ENCODE measurements at places on chromosomes 12 and 14. TPM values are rescaled to one million over a fixed set of nuclear protein-coding genes. Genes with fewer than 3 reads are reported as not detected.

- no peaks in the 10 kb centered on the region for H3K27me3 ChIP-seq
- no peak overlapping the region for H3K4me3 ChIP-seq
- DNase-seq = no peak
- H3K4me1 ChIP-seq = no peaks in the 10 kb centered on the region
- no peaks in the 10 kb centered on the region for H3K36me3 ChIP-seq
- no peak overlapping the region for H3K27ac ChIP-seq
Measured at GRCh38 chr12:71243370-71243769, 85.6 kb upstream of the TSPAN8 start.

The TESPA1 gene
- total RNA-seq = not detected

The PTCSC3 gene
- not detected for total RNA-seq

The MIP gene
- 0.42 TPM for total RNA-seq

- H3K4me1 ChIP-seq = no peaks in the 10 kb centered on the region
- H3K36me3 ChIP-seq = no peaks in the 10 kb centered on the region
- no peak overlapping the region for H3K4me3 ChIP-seq
- no peak overlapping the region for H3K27ac ChIP-seq
- H3K27me3 ChIP-seq = no peaks in the 10 kb centered on the region
Measured at GRCh38 chr12:80698256-80698655, 9.2 kb upstream of the MYF6 start.

DNA sequence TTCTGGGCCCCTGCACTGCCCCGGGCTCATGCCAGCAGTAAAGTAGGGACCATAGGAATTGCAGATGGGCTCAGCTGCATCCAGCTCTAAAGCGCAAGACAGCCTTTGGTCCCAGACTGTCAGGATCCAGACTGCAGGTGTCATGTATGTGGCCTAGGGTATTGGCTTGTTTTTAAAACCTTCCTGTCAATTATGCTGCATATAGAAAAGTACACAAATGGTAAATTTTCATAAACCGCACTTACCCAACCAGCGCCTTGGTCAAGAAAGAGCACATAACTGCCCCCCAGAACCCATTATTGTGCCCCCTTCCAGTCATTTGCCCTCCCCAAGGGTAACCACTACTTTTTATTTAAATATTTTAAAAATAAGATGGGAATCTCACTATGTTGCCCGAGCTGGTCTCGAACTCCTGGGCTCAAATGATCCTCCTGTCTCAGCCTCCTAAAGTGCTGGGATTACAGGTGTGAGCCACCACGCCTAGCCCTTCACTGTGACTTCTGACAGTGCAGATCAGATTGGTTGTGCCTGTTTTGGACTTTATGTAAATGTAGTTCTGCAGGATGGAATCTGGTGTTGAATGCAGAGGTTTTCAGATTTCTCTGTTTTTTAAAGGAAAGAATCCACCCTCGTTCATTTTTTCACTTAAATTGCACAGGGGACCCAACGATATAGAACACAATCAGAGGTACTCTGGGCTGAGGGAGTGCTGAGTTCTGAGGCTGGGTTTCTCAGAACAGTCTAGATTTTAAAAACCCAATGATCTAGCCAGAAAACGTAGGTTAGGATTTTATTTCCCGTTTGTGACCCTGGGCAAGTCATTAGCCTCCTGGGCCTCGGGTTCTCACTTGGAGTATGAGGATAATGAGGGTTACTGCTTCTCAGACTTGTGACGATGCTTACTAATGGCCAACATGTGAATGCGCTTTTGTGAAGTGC, 6.7 kb downstream of the NR4A1 start:
- no peak overlapping the region for H3K4me3 ChIP-seq
- peaks cover 9% of the 10 kb centered on the region for H3K4me1 ChIP-seq
- no peak for DNase-seq
- H3K27ac ChIP-seq = no peak overlapping the region

The TAC3 gene
- total RNA-seq = not detected

DNA sequence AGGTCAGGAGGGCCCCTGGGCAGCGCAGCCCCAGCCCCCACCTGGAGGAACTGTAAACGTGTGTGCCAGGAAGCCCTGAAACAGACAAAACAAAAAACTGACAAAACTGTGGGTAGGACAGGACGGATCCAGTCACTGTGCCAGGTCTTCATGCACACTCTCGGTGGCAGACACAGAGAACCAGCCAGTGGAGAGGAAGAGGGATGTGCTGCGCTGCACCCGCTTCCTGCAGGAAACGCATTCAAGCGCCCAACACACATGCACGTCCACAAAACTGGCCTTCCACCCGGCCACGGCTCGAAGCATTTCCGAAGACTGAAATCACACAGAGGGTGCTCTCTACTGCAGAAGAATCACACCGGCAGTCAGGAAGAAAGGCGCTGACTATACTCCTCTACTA, 16.9 kb downstream of the BRF1 start:
- H3K36me3 ChIP-seq = no peaks in the 10 kb centered on the region
- DNase-seq = no peak
- H3K4me3 ChIP-seq = no peak overlapping the region
- no peaks in the 10 kb centered on the region for H3K4me1 ChIP-seq
- H3K27ac ChIP-seq = no peak overlapping the region
- H3K27me3 ChIP-seq = no peaks in the 10 kb centered on the region

DNA sequence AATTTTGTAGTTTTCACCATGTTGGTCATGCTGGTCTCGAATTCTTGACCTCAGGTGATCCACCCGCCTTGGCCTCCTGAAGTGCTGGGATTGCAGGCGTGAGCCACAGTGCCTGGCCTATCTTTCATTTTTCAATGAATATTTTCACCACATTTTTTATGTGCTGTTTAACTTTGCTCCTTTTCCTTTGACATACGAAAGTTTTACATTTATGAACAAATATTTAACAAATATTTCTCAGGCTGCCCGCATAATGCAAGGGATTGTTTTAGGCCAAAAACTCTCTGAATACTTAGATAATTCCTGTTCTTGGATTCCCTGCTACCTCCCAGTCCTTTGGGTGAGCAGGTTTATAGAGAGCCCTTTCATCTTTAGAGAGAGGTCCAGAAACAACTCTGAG, 8.7 kb upstream of the CHST11 start:
- no peaks in the 10 kb centered on the region for H3K36me3 ChIP-seq
- no peak overlapping the region for H3K4me3 ChIP-seq
- H3K27ac ChIP-seq = no peak overlapping the region
- H3K4me1 ChIP-seq = no peaks in the 10 kb centered on the region
- no peak for DNase-seq

DNA sequence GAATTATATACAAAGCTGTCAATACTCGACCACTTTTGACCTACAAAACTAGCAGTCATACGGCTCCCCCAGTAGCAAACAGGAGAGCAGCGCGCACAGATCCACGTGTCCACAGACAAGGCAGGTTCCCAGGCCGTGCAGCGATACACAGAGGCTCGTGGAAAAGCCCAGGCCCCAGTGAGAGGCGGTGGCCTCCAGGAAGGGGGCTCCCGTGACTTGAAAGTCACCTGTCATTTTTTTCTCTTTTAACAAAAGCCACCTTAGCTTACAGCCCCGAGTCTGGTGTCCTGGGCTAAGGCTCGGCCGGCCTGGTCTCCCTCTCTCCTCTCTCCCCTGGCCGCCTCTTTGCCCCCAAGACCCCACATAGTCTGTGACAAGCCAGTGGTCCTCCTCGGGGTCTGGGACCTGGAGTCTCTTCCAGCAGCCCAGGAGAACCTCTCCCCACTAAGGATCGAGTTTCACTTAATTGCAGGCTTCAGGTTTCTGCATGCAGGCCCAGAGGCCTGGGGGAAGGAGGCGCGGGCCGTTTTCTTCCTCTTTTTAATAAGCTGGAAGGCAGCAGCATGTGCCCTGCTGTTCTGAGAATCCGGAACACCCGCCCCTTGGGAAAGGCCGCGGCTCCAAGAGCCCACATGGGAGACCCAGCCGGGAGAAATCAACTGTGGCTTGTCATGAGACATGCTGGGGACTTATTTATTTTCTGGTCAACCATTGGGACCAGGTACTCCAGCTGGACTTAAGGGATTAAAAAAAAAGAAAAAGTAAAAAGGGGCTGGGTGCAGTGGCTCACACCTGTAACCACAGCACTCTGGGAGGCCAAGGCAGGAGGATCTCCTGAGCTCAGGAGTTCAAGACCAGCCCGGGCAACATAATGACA, 15.9 kb downstream of the NCOR2 start:
- H3K36me3 ChIP-seq = no peaks in the 10 kb centered on the region
- peak overlapping the region; percentile 26 for H3K27ac ChIP-seq
- no peak overlapping the region for H3K4me3 ChIP-seq
- H3K4me1 ChIP-seq = peaks cover 87% of the 10 kb centered on the region
